ENCODE measurements at places on chromosomes 1 and 21. TPM values are rescaled to one million over a fixed set of nuclear protein-coding genes. Genes with fewer than 3 reads are reported as not detected.
A peak's percentile ranks its signal among the peaks of the same experiment; 100 is the strongest.

- no peak for DNase-seq
Observed at GRCh38 chr1:167698313-167698712, 23.5 kb upstream of the MPZL1 start.

TSPAN1 gene
- 4.5 TPM for polyA plus RNA-seq

GRCh38 chr1:161733526-161733925, 12.2 kb downstream of the FCRLB start:
- DNase-seq, result no peak

GRCh38 chr1:113983826-113984225, 4.6 kb downstream of the OLFML3 start:
- no peak for DNase-seq

MATN1 gene
- polyA plus RNA-seq, result 0.03 TPM

ADGRL4 gene
- 8.7 TPM for polyA plus RNA-seq

DNA sequence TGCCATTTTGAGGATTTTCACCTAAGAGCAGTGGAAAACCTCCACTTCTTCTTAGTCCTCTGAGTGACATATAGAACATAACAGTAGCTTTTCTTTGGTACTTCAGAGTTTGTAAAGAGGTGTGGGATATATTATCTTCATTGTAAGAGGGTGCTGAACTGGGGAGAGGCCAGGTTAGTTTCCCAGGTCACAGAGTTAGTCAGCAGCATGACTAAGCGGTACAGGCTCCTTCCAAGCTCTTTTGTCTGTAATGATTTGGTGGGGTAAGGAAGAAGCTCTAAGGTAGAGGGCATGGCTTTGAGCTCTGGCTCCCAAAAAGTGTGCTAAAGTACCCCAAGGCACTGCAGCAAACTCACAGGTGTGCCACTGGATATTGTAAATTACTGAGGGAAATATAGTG, 325.0 kb upstream of the PLXNA2 start:
- no peak for DNase-seq

PYHIN1 gene
- polyA plus RNA-seq, result 0.15 TPM

- DNase-seq, result no peak
Observed at GRCh38 chr21:28473530-28474220, 519.0 kb downstream of the LTN1 start.

DNA sequence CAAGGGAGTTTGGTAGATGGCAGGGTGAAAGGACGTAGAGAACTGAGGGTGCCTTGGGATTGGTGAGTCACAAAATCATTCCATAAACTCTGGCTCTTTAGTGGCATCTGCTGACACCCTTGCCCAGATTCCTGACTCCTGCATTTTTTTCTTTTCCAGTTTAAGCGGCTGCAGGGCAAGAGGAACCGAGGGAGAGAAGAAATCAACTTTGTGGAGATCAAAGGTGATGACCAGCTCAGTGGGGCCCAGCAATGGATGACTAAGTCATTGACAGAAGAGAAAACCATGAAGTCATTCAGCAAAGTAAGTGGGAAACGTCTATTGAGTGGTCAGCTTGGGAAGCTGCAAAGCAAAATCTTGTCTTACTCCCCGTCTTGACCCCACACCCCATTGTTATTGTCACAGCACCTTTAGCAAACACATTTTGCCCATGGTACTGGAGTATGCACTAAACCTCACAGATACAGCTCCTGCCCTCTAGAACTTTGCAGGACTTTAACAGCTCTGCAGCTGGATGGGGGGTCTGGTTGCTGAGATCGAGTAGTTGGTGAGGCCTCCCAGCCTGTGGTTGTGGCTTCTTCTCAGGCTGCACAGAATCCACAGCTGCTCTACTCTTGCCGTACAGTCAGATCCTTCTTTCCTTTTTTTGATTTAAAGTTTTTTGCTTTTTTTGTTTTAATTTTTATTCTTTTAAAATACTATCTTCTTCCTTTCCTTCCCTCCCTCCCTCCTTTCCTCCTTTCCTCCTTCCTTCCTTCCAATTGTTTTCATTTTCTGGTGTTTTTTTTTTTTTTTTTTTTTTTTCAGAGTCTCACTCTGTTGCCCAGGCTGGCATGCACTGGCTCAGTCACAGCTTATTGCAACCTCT, 21.9 kb downstream of the SH2D2A start:
- DNase-seq, result no peak

GRCh38 chr1:224496826-224497225, 62.2 kb upstream of the WDR26 start:
- DNase-seq, result no peak

GRCh38 chr1:193189442-193190095, 3.2 kb upstream of the B3GALT2 start:
- DNase-seq, result no peak

CD84 gene
- polyA plus RNA-seq, result 0.13 TPM

CLCA4 gene
- polyA plus RNA-seq, result 0.04 TPM

GRCh38 chr1:174225499-174226204, 66.3 kb downstream of the RABGAP1L start:
- no peak for DNase-seq

SMCP gene
- polyA plus RNA-seq, result not detected

DNA sequence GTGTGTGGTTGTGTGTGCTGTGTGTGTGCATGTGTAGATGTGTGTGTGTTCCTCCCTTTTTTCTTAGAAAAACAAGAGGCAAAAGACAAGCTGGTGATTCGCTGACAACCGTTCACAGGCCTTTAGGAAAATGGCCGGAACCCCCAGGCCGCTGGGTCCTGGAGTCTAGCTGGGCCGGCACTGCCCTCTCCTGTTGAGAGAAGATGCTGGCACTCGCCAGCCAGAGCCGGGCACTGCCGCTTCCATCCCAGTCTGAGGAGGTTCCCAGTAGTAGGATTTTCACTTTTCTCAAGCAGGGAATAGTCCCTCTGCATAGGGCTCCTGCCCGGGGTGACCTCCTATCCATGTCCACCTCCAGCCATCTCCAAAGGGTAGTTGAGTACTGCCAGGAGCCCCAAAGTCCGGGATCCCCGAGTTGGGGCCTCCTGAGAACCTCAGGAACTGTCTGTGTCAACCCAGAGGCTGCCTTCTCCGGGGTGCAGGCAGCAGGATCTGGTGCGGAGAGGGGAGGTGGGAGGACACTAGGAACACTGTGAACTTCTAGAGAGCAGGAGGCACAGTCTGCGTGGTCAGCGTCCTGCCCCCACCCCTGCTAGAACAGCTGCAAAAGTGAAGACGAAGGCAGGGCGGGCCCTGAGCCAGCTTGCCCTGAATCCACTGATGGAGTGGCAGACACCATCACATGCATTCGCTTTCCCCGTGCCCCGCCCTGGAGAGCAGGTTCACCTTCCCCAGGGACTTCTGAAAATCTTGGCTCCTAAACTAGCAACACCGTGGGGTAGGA, 44.1 kb upstream of the ARHGEF16 start:
- DNase-seq, result peak; percentile 39

GRCh38 chr1:82927753-82928152, 1071.2 kb downstream of the TTLL7 start:
- no peak for DNase-seq

VCAM1 gene
- 0.91 TPM for polyA plus RNA-seq

DNA sequence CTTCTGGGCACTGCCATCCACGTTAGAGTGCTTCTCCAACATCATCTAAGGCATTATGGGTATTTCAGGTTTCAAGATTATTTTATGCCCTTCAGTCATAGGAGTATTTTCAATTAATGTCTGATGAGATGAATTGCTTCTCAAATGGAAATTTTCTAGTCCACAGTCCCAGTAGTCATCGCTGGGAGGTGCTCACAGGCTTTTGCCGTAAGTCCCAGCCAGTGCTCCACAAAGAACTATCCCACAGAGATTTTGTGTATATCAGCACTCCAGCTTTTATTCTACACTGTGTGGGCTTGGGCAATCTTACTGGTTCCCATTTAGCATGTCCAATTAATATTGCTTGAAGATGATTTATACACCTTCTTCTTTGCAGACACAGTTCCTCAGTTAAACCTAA, 61.0 kb downstream of the SMYD2 start:
- DNase-seq, result no peak

- DNase-seq, result no peak
Observed at GRCh38 chr1:200311256-200311655, 98.6 kb downstream of the ZNF281 start.

C1orf167 gene
- 2.1 TPM for polyA plus RNA-seq

GRCh38 chr1:83090195-83090594, 908.7 kb downstream of the TTLL7 start:
- DNase-seq, result no peak
